PC-9 (cell line): ENCODE measurements at places on chromosomes 5 and 9.
A peak's percentile ranks its signal among the peaks of the same experiment; 100 is the strongest.

DNA sequence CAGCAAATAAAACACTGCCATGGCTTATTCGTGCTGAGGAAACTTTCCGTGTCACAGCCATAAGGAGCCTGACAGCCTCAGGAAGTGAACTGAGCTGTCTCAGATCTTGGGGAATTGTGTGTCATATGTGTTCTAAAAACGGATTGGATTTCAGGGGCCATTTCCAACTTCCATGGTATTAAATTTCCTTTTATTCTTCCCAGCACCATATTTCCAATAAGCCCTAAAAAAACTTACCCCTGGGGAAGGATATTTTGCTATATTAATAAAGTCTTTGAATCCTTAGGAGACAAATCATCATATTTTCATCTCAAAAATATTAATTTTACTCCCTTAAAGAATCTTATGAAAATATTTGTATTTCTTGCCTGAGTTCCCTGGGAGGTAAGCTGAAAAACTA is 93.9 kb downstream of the LHFPL2 start:
- DNase-seq = no peak

DNA sequence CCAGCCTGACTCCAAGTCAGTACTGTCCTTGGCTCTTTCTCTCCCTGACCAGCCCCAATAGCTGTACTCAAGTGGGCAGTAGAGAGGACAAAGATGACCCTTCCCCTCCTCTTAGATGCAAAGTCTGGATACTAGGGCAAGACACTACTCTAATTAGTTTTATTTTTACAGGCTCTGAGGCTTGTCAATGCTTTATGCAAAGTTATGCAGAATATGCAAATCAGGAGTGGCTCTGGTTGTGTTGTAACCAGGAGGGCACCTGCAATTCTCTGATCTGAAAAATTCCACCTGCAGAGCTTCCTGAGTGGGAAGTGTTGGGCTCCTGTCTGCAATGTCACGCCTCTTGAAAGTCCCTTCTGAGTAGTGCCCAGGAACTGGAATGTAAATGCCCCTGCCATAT is 201.5 kb downstream of the RGS3 start:
- no peak for DNase-seq

- DNase-seq = no peak
Measured at GRCh38 chr9:108212184-108212583, 643.6 kb downstream of the ACTL7B start.

- no peak for DNase-seq
Measured at GRCh38 chr5:124289130-124289529, 457.3 kb downstream of the ZNF608 start.

DNA sequence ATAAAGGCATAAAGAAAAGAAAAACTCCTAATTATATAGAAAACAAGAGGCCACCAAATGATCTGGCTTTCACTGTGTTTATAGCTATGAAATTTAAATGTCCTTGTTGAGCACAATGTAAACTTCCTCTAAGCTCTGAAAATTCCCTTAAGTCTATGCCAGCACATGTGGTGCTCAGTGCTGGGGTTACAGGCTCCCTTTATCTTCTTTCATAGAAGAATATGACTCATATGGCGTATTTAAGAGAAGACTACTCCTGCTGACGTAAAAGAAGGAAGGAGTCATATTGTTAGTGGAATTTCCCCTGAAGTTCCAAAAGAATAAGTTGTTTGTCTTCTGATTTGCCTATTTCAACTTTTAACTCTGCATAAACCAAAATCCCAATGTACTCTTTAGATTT is 30.4 kb downstream of the RNF145 start:
- peak; percentile 31 for DNase-seq

DNA sequence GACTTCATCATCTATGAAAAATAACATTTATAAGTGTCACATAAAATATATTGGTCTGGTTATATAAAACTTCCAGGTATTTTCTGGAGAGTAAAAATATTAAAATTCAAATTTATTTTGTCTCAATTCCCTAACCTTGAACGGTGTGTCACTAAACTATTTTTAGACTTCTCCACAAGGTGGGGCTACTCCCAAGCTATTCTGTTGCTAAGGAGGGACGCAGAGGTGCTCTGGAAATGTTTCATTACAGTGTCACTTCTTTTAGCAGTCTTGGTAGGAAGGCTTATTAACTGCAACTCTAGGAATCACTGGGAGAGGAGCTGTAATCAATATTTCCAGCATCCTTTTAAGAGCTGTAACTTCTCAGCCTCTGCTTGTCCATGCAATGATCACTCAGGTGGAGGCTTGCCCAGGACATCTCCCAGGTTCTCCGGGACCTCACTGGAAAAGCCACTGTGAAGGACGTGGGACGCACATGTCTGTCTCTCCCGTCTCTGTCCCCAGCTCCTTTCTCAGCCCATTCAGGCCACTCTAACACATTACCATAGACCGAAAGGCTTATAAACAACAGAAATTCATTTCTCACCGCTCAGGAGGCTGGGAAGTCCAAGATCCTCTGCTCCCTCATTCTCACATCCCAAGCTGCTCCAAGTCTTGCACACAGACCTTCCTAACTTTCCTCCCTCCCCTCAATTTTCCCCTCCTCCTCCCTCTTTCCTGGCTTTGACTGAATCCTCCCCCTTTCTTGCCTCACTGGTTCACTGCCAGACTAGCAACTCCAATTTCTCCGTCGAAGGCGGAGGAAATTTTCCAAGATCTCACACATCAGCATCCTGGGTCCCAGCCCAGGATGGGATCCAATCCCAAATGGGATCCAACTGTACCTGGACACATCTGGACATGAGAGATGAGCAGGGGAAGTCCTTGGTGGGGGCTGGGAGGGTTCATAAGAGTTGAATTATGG is 32.7 kb upstream of the DNAH5 start:
- peak; percentile 62 for DNase-seq

DNA sequence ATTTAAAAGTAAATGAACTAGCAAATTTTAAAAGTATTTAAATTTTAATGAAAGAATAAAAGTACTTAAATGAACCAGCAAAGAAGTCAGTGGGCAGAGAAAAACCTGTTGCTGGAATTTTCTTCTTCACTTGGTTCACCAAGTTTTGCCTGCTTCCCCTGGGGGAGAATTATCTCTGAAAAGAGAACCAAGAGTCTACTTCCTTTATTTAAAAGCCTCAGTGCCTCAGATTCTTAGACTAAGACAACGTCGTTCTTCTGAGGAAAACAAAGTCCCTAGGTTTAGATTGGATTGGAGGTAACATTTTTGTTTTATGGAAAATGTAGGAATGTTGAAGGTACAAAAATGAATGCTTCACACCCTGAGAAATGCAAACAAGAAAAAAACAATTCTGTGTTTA is 7.4 kb upstream of the KLF4 start:
- DNase-seq = no peak

- no peak for DNase-seq
Measured at GRCh38 chr9:109414125-109414785, 83.9 kb downstream of the PTPN3 start.

DNA sequence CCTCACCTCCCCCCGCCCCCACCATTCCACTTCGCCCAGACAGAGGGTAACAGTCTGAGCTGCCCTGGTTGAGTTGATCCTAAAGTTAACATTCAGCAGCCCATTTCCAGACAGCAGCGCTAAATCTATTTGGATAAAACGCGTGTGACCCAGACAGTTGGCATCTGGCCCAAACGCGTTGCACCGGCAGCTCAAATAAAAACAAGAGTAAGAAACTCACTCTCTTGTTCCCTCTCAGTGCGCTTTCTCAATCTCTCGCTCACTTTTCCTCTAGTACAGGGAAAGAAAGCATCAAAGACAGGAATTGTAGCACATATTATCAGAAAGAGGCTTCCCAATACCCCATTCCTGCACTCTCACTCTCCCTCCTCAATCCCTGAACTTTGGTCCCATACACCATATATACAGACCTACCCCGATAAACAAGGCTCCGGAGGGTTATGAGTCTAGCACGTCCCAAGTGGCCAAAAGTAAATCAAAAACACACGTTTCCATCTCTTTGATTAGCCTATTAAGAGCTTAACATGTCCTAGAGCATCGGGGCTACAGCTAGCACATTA is 1.3 kb downstream of the ADAMTS6 start:
- DNase-seq = peak; percentile 22

- peak; percentile 50 for DNase-seq
Measured at GRCh38 chr5:72248410-72248981, 71.5 kb downstream of the MRPS27 start.
